BJ (cell line): ENCODE measurements at places on chromosomes 11 and 22. TPM values are rescaled to one million over a fixed set of nuclear protein-coding genes. Genes with fewer than 3 reads are reported as not detected.
A peak's percentile ranks its signal among the peaks of the same experiment; 100 is the strongest.

DNA sequence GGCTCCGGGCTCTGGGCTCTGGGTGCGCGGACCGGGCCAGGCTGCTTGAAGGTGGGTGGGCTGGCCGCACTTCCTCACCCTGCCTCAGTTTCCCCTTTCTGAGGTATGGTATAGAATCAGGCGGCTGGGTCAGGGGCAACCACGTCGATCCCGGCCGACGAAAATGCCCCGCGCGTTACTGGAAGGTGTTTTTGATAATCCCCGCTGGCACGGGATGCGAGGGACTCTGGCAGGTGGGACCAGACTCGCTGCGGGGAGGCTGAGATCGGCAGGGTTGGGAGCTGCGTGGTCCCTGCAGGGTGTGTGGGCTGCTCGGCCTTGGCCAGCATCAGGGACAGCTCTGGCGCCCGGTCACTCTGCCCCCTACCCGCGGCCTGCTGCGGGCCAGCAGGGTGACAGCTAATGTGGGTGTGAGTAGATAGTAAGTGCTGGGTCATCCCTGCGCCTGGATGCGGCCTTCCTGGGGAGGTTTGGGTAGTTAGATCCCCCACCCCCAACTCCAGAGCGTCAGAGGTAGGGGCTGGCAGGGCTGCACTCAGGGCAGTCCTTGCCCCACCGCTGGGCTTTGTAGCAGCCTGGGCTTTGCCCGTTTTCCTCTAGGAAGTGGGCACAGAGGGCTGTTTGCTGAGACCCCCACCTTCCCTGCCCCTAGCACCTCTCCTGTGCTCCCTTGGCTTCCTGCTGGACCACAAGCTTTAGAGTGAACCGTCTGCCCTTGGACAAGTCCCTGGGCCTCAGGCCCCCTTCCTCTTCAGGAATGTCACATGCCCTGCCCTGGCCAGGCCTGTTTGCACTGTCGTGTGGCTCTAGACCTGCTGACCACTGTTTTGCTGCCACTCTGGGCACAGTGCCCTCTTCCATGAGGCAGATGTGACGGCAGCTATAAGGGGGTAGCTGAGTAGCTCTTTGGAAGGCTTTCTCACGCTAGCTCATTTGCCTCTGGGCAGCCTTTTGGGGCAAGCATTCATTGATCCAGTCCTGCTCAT is 579 bp downstream of the TANGO2 start:
- peak; percentile 10 for DNase-seq

DNA sequence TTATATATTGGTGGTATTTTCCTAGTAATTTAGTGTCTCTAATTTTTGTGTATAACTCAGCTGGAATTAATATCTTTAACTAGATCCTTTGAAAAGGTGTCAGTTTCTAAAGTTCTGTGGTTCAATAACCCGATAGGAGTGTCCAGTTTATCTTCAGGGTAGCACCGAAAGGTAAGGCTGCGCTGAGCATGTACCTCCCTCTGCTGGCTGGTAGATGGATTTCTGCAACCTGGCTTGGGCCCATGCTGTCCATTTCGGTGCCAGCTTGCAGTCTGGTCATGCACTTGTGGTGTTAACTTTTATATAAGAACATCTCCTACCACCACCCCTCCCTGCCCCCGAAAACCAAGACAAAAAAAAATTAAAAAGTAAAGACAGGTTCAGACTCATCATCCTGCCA is 24.7 kb downstream of the EXT2 start:
- no peak for DNase-seq

DNA sequence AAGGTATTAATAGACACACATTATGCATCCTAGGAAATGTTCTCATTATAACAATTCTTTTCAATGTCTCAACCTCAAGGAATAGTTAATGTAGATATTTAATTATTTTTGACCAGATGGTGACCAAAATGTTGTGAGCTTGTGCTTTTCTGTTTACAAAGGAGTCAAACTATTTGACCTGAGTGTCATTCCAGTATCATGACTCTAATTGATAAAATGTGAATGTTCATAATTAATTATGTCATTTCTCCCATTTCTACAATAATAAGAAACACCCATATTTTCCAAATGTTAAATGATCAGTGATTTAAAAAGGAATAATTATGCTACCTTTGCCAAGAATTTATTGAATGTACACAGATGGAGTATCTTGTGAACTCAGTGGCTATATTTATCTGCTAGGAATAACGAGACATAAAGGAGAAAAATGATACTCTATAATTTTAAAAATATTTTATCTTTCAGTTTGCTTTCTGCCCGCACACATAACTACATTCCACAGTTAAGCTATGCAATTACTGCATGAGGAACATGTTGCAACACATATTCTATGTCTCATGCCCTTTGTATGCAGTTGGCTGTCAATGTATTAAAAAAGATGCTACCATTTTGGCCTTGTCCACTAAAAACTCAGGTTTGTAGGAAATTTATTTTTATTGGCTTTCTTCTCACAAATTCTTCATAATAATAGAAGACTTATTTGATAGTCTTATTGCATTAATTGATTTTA is 376.7 kb upstream of the CCDC179 start:
- no peak for DNase-seq

DNA sequence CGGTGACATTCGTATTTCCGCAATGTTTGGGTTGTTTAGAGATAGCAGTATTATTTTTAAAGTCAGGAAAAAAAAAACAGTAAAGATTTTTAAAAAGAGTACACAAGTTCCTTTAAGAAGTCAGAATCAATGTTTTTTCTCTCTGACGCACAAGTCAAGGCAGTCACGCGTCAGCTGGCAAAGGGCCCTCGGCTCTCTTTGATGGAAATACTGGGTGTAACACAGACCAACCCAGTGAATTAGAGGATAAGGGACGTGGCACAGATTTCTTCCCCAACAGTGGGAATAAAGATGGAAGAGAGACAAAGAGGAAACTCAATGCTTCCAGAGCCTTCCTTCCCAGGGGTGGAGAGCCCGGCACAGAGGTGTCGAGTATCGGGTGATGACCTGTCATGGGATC is 13.4 kb downstream of the ASCC2 start:
- DNase-seq, result no peak

GRCh38 chr11:124108156-124108555 is 7.1 kb upstream of the VWA5A start:
- no peak for DNase-seq

DNA sequence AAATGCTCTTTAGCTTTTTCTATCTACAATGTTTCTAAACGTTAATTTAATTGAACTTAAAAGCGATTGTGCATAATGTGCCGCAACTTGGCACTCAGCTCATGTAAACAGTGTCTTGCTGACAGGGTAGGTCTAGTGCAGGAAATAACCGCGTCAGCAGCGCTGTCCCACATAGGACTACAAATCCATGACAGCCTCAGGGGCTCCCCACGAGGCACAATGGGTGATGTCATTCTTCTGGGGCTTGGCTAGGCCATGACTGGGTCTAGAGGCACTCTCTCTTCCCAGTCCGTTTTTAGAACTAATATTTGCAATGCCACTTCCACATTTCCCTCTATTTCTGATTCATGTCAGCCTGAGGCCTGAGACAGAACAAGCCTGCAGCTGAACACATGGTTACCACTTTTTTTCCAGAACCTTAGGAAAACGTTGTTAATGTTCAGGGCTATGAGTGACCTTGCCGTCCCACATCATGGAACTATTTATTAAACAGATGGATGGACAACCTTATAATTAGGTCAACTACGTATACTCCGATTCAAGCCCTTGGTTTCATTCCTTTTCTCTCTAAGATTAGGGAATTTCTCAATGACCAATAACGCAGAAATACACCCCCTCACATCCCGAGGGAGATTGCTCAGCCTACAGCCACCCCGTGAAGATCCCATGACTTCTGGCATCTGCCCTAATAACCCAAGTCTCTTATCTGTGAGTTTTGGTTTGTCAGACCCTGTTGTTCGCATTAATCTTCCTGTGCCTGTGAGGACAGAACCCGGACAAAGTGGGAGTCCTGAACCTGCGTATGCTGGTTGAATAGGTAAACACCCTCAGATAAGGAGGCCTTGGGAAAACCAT is 19.4 kb upstream of the SNX32 start:
- no peak for DNase-seq

DNA sequence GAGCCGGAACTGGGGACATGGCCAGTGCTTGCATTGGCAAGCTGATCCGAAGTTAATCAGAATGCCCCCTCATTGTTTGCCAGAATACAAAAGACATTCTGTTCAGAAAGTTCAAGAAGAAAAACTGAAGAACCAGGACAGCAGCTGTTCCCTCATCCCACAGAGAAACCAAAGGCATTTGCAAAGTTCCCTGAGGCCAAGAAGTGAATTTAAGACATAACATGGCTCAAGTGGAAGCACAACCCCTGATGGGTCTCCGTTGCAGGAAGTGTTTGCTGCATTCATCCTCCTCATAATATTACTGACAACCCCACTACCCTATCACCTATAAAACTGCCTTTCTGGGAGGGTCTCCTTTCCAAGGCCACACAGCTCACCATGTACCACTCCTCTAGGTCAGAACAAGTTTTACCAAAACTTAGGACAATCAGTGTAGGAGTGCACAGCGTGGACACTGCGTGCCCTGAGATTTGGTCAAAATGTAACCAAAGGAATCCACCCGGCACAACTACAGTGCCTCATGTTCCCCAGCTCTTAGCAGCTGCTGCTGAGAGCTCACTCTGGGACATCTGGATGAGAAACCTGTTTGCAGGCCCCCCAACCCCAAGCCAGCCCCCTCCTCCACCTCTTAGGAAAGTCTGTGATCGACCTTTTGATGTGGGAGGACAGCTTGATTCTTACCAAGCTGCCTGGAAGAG is 101.6 kb upstream of the AKIP1 start:
- DNase-seq, result no peak

GRCh38 chr22:30470655-30471054 is 1.2 kb downstream of the SEC14L3 start:
- DNase-seq, result no peak

DNA sequence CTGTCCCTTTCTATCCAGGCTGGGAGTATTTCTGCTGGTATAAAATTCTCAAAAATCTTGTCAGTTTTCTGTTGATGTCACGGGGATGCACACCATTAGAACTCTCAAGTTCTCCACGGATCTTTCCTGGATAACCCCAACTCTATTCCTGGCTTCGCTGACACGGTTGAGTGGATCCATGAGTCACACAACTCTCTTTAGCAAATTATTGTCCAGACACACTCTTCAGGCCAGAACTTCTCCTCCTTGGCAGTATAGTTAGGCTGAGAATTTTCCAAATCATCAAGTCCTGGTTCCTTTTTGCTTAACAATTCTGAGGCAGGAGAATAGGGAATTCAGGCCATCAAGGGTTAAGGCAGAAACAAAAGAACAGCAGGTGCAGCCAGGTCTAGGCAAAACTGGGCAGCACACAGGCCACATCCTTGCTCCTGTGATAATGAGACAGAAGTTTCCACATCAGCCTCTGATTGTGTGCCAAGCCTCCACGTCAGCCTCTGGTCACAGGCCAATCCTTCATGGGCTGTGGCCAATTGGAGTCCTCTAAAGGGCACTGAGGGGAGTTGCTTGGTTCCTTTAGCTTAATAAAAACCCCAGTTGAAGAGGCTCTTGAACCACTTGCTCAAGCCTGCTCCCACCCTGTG is 5.7 kb upstream of the ACAT1 start:
- DNase-seq, result peak; percentile 47

DNA sequence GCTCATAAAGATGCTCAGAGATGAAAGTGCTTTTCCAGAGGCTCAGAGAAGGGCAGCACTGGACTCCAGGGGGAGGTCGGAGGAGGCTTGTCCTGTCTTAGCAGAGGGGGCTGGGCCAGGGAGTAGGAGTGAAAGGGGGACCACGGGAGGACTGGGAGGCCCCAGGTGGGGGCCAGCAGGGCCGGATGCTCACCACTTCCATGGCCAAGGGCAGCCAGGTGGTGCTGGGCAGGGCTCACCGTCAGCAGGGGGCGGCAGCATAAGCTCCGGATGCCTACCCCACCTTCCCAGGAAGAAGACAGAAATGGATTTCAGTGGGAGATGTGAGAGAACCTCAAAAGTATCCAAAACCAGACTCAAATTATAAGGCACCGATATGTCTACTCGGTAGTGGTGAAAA is 11.0 kb downstream of the RAB36 start:
- DNase-seq, result no peak

DNA sequence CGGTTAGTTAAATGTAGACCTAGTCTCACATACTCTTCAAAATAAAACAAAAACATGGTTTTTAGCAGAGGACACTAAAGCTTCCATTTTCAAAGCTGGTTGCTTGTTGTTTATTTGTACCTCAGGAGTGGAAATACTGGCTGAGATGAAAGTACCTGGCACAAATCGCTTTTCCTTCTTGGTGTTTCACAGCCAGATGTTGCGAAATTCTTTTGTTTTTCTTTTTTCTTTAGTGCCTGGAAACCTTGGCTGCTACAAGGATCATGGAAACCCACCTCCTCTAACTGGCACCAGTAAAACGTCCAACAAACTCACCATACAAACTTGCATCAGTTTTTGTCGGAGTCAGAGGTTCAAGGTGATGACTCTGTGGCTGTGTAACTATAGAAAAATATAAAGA is 48.3 kb downstream of the KREMEN1 start:
- no peak for DNase-seq

GRCh38 chr11:22680628-22681027 is 14.2 kb downstream of the GAS2 start:
- DNase-seq, result no peak

DNA sequence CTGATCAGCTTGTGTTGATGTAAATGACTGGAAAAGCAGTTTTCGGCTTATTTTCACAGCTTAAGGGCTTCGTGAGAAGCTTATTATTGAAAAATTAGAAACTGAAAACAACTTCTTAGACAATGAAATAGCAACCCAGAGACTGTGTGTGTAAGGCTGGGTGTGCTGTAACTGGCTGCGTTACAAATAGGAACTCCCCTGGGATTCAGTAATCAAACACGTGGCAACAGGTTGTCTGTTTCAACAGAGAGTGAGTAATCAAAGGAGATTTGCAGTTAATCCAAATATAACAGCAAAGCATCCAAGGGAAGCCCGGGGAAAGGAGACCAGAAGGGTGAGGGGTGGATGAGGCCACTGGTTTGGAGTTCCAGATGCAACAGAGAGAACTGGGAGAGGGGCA is 19.2 kb downstream of the NTM start:
- DNase-seq, result no peak

DNA sequence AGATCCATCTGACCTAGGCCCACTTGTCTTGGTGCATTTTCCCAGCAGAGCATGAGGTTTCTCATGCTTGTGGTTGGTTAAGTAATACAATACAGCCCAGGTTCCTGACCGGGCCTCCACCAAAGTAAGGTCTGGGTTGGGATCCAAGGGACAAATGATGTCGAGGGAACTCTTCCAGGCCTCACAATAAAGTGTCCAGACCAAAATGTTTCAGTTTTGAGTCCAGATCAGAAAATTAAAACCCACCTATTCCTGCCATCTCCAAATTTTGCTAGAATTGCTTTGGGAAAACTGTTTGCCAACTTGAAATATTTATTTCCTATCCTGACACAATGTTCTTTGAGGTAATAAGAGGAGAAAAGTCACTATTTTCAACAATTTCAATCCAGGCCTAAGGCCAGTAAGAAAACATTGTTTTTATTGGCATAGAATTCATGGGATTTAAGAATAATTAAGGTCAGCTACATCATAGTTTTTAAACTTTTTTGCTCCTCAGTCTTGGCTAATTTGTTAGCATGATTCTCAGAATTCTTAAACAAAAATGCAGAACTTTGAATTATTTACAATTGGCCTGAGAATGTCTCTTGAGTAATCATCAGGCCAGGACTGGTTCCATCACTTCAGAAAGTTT is 51.4 kb downstream of the ME3 start:
- peak; percentile 79 for DNase-seq

SLC22A8 gene
- not detected in 2 replicates for polyA plus RNA-seq

MRGPRE gene
- not detected in 2 replicates for polyA plus RNA-seq

GTSE1 gene
- 8.2 and 12.2 TPM in 2 replicates for polyA plus RNA-seq

RCOR2 gene
- polyA plus RNA-seq, result 1.6 and 2.5 TPM in 2 replicates

FAM118A gene
- polyA plus RNA-seq, result 17.6 and 18.8 TPM in 2 replicates

CARD16 gene
- 0.87 and 2.6 TPM in 2 replicates for polyA plus RNA-seq
